ENCODE measurements at places on chromosomes 7 and 10.

DNA sequence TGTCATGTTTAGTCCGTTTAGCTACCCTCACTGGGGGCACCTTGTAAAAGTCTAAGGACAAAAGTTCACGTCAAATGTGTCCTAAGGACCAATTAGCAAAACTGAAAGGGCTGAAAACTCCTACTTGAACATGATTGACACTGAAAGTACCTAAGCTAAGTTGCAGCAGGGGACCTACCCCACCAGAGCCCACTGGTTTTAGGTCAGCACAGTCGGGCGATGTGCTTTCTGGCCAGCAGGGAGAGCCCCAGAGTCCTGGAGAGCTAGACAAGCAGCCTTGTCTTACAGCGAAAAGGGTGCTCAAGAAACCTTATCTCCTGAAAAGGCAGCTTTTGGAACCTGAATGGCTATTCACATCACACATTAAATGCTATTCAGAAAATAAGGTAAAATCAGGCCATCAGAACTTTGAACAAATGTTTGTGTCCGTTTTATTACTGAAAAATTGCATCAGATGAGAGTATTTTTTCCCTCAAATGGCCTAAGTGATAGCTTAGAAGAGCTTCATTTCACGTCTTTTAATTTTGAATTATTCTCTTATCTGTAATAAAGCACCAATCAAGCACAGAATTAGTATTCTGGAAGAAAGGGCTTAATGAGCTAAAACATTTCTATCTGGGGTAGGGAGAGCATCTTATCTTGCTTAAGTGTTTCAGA lies 52.2 kb upstream of the MKI67 start:
- peak; percentile 52 for DNase-seq

GRCh38 chr7:128431221-128431620 lies 21.4 kb upstream of the IMPDH1 start:
- DNase-seq, result no peak

GRCh38 chr7:44257618-44258422 lies 57.0 kb downstream of the YKT6 start:
- DNase-seq, result peak; percentile 69

- no peak for DNase-seq
These were observed 944.3 kb downstream of the LRMDA start for GRCh38 chr10:76375761-76376160.

- DNase-seq, result peak; percentile 55
These were observed 77.3 kb downstream of the JMJD1C start for GRCh38 chr10:63388421-63389031.

DNA sequence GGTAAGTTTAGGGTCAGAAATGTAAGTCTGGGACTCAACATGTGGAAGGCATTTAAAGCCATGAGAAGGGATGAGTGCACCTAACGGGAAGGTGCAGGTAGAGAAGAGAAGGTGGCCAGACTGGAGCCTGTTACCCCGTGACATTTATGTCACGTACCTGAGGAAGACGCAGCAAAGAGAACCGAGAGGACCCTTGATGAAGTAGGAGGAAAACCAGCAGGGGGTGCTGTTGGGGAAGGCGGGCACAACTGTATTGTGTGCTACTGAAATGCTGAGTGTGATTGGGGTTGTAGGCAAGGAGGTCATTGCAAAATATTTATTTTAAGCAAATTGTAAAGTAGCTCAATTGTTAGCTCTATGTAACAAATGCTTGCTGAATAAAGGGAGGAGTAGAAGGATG lies 338.2 kb upstream of the PRKCQ start:
- DNase-seq, result peak; percentile 77

DNA sequence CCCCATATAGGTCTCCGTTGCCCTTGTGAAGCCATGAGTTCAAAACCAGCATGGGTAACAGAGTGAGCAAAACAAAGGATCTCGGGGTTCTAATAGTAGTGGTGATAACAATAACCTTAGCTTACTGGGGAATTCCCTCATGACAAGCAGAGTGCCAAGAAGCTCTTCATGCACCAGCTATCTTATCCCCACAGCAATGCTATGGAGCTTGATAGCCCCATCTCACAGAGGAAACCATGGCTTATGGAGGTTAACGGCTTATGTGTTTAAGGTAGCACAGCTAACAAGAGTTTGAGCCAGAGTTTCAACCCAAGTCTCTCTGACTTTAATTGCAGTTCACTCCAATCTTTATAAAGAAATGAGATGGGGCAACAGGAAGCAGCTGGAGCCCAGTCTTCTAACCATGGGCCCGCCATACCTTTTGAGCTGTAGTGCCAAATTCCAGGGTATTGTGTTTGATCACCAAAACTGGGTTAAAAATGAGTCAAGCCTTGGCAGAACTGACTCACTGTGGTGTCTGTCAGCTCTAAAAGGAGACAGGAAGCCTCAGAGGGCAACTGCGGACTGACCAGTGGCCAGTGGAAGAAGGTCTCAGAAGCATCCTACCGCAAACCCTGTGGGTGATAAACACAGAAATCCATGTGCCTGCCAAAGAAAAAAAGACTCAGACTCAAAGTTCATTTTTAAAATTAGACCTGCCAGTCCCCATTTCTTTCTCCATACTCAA lies 16.5 kb upstream of the PLAU start:
- no peak for DNase-seq

DNA sequence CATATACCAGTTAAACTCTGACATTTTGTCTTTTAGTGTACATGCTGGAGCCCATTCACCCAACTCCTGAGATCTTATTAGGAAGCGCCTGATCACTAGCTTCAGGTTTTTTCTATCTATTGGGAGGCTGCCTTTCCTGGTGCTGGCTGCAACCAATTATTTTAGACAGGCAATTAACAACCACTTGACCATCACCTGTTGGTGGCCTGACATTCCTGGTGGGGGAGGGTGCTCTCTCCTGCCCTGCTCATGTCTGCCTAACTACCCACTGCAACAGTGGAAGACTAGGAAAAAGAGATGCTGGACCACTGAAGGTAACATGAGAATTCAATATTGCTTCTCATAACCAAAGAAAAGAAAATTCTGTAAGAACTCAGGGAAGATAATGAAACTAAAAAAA lies 190.3 kb upstream of the GRM3 start:
- DNase-seq, result no peak

DNA sequence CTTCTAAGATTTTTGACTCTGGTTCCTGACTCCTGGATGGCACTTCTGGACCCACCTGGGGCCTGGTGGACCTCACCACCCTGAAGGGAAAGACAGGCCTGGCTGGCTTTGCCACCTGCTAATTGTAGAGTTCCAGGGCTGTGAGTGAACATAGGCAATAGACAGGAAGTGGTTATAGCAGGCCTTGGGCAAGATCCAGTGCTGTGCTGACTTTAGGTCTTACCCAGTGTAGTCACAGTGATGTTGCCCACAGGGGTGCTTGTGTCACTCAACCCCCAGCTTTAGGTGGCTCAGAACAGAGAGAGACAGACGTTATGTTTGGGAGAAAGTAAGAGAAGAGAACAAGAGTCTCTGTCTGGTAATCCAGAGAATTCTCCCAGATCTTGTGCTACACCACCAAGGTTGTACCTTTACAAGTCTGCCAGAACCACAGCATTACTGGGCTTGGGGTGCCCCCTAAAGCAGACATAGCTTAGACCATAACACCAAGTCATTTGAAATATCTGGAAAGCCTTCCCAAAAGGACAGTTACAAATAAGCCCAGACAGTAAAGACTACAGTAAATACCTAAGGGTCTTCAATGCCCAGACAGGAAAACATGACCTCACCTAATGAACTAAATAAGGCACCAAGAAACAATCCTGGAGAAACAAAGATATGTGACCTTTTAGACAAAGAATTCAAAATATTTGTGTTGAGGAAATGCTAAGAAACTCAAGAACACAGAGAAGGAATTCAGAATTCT lies 303.4 kb downstream of the PCLO start:
- no peak for DNase-seq

- DNase-seq, result no peak
These were observed 509.9 kb downstream of the LRMDA start for GRCh38 chr10:75941223-75941801.

GRCh38 chr10:45063591-45064231 lies 63.0 kb downstream of the ZNF22 start:
- DNase-seq, result no peak

- DNase-seq, result no peak
These were observed 119.0 kb downstream of the VWC2 start for GRCh38 chr7:49892481-49892880.

DNA sequence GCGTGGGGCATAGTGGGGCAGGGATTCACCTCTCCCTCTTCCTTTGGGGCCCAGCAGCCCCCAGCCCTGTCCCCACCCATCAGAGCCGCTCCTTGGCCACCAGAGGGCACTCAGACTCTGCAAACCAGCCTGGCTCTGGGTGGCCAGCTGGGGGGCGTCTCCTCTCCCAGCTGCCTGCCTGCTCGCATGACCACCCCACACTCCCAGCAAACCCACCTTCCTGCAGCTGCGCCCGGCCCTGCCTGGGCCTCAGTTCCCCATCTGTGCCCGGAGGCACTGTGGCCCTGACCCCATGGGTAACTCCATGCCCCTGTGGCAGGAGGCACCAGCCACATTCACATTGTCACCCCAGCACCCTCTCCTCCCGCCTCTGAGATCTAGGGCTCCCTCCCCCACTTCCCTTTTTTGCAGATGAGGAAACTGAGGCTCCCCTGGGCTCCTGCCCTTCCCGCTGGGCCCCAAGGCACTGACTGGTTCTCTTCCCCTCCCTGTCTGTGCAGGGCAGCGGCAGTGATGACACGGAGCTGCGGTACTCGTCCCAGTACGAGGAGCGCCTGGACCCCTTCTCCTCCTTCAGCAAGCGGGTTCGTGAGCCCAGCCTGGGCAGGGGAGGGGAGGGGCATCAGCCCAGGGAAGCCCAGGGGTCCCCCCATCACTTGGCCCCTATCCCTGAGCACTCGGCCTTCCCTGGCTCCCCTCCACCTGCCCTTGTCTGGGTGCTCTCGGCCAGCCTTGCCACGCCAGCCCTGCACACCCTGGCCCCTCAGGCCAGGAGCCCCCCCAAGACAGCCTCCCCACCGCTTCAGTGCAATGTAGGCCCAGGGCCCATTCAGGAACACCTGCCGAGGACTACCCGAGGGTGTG lies 6.9 kb upstream of the SH2B2 start:
- DNase-seq, result peak; percentile 68

DNA sequence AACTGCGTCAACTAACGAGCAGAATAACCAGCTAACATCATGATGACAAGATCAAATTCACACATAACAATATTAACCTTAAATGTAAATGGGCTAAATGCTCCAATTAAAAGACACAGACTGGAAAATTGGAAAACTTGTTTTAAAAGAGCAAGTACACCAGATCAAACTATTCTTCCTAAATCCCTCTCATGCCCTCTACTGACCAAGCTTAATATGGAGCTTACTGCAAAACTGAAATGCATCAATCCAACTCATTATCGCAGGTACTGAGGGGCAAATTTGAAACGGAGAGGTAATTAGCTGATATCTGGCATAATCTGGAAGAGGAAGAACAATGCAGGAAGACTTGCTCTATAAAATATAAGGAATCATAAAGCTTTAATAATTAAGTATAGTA lies 1223.8 kb downstream of the NXPH1 start:
- no peak for DNase-seq

GRCh38 chr10:26215396-26215934 lies 1.1 kb upstream of the GAD2 start:
- DNase-seq, result no peak

DNA sequence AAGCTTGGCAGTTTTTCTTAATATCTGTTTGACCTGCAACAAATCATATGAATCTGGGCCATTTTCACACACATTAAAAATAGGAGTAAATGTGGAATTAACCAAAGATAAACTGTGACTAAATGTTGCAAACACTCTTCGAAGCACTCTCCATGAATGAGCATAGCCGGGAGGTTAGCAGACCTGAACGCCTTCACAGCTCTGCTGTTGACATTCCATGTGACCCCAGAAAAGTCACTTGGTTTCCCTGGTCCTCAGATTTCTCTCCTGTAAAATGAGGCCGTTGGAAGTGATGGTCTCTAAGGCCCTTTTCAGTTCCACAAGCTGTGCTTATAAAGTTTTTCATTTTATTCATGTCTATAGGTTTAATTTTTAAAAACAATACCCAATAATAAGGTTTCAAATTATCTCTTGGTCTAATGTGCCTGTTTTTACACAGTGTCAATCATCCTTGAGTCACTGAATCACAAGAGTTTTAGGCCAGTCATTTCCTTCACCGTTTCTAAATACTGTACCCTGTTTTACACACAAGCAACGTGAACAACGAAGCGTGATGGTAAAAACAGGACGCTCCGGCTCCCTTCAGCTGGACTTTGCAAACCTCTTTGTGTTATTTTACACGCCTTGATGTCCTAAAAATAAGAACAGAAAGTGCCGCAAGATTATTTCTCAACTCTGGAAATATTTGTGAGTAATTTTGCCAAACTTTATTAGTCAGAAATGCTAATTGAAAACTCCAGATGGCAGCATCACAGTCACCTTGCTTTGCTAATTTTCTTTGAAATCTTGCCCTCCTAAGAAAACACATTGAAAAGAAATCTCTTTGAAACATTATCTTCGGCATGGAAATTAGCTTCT lies 38.6 kb upstream of the MET start:
- DNase-seq, result no peak

Measured in CD4-positive, alpha-beta T cell treated with Interleukin-17A for 1 hour (primary cell).